NCI-H2081 (cell line): ENCODE measurements at places on chromosomes 6 and 20.

DNA sequence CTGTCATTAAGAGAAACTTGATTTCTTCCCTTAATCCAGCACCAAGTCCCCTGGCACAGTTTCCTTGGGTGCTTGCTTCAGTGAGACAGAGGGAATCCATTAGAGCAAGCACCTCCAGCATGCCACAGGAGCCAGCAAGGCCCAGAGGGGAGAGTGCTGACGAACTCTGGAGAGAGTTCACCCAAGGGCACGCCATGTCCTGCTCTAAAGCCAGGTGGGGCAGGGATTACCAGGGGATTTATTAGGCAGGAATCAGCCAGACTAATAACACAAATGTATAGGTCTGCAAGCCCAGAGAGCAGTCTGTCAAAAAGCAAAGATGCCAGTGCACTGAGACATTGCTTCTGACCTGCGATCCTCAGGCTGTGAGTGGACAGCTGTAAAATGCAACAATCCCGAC is 155.4 kb upstream of the SYNDIG1 start:
- DNase-seq, result no peak

DNA sequence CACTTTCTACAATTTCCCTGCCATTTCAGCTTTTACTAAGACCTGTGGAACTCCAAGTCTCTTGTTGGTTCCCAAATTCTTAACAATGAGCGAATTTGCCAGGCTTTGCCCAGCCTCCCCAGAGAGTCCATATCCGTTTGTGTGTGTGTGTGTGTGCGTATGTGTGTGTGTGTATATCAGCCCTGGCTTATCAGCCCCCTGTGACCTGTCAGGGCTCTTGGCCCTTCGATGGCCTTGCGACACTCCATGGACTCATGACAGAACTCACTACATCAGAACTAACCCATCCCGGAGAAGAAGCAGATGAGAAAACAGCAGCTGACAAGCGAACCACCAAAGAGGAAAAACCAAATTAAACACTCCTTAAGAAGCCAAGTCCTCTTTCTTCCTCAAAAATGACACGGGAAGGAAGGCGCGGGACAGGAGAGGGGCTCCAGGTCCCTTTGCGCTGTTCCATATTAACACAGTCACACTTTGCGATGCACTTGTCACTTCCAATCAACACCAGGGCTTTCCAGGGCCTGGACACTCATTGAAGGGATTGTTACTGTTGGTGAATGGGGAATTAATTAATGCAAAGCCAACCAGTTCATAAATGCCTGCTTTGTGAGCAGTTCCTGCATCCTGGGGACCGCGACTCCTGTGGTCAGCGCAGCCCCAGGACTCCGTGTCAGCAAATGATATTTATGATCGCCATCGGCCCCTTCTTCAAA is 524.0 kb downstream of the CD83 start:
- no peak for DNase-seq

DNA sequence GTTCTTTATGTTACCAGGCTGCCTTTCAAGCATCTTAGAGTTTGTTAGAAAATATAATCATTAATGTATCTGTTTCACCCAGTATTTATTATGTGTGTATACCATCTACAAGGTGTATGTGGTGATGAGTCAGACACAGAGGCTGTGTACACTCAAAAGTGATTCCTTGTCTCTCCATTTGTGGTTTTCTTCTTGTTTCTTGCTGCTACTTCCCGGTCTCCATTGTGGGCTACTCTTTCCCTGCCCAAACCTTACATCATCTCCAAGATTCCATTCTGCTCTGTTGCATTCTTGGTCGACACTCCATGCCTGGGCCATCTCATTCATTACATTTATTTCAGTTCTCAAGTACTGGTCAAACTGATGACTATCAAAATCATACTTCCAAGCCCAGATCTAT is 182.2 kb upstream of the STXBP5 start:
- no peak for DNase-seq

DNA sequence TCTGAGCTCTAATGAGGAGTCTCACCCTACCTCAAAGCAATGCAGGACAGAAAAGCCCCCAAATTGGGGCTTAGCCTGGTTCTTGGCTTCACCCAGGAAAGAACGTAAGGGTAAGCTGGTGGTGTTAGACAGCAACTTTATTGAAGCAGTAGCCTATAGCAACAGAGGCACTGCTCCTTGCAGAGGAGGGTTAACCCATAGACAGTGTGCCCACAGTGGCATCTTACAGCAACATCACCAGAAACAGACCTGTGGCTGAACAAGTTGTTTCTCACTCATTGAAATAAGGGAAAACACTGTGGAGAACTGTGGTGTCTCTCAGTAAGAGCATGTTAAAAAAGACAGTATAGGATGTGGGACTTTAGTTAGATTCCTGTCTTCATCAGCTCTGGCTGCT is 80.4 kb upstream of the SPTLC3 start:
- DNase-seq, result no peak

GRCh38 chr6:118663993-118664985 is 12.9 kb upstream of the CEP85L start:
- no peak for DNase-seq
